ENCODE measurements at places on chromosomes 2 and 18.
A peak's percentile ranks its signal among the peaks of the same experiment; 100 is the strongest.

- no peak for DNase-seq
Measured at GRCh38 chr2:23280401-23280800, 104.6 kb upstream of the KLHL29 start.

GRCh38 chr2:204299766-204300165 is 245.5 kb upstream of the PARD3B start:
- DNase-seq, result no peak

- DNase-seq, result no peak
Measured at GRCh38 chr2:41989501-41990180, 58.2 kb upstream of the PKDCC start.

DNA sequence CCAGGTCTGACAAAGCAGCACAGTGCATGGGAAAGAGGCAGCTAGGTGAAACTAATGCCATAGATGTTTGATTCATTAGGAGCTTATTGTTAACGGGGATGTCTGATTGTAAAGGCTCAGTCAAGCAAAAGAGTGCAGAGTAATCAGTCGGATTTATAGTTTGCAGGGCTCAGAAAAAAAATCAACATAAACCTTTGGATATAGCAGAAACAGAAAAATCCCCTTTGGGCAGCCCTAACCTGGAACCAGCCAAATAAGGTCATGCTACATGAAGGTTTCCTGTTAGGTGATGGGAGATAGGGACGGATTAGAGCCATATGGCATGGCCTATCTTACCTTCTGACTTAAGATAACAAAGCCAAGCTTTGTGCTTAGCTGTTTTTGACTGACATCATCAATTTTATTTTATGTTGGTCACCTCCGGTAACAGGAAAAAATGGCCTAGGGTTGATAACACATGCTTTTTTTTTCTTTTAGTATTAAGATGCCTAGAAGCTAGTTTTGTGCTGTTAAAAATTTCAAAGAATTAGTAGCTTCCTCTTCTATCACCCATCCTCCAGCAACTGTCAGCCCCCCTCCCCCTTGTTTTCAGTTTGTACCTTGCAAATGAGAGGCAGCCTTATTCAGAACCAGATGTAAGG is 60.7 kb upstream of the ZEB2 start:
- DNase-seq, result no peak

GRCh38 chr18:9016633-9017166 is 85.8 kb upstream of the NDUFV2 start:
- DNase-seq, result no peak

DNA sequence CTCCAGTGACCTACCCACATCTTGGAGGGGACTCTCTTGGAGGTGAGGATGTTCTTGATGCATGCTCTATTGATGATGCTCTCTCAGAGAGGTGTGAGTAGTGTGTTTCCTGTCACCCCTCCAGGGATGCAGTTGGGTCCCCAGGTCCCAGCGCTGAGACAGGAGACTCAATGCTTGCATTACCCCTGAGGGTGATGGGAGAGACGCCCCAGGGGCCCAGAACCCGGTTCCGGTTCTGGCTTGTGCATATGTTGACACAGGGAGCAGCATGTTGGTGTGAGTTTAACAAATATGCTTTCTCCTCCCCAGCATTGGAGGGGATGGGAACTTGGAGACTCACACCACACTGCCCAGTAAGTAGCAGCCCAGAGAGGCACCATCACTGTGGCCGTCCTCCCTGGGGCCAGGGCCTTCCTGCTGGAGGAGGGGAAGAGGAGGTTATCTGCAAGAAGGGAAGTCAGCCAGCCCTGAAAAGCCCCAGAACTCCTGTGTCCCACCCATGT is 124.5 kb downstream of the PLB1 start:
- no peak for DNase-seq

DNA sequence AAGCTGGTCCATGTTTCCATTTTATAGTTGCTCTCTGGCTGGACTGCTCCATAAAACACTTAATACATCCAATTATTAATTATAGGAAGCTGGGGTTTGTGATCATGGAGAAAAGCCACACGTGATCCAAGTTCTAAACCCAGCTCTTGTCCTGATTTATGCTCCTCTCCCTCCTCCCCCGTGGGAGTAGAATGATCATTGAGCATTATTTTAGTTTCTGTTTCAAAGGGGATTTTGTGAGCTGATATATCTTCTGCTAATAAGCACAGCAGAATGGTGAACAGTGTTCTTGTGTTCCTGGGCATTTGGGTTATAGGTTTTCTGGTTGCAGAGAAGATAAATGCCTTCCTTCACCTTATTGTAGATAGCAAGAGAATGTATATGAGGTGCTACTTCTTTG is 135.7 kb upstream of the TMEM200C start:
- no peak for DNase-seq

DNA sequence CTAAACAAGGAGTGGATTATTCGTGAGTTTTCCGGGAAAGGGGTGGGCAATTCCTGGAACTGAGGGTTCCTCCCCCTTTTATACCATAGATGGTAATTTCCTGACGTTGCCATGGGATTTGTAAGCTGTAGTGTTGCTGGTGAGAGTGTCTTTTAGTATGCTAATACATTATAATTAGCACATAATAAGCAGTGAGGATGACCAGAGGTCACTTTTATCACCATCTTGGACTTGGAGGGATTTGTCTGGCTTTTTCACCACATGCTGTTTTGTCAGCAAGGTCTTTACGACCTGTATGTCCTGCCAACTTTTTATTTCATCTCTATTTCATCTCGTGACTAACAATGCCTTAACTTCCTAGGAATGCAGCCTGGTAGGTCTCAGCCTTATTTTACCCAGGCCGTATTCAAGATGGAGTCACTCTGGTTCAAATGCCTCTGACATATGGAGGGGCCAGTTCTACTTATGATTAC is 124.8 kb upstream of the B3GNT2 start:
- no peak for DNase-seq

GRCh38 chr2:51297488-51297887 is 265.6 kb upstream of the NRXN1 start:
- no peak for DNase-seq

DNA sequence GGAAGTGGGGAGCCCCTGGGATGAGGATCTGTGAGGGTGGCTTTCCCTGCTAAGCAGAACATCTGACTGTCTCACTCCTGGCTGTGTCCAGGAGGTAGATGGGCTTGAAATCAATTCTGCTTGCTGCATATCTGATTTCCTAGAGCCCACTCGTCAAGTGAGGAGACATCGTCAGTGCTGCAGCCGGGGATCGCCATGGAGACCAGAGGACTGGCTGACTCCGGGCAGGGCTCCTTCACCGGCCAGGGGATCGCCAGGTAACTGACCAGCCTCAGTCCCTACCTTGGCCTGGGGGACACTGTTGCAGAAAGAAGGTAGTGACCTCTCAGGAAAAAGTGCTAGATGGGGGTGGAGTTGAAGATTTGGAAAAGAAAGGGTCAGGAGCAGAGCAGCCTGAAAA is 31.3 kb downstream of the CNGA3 start:
- DNase-seq, result no peak

DNA sequence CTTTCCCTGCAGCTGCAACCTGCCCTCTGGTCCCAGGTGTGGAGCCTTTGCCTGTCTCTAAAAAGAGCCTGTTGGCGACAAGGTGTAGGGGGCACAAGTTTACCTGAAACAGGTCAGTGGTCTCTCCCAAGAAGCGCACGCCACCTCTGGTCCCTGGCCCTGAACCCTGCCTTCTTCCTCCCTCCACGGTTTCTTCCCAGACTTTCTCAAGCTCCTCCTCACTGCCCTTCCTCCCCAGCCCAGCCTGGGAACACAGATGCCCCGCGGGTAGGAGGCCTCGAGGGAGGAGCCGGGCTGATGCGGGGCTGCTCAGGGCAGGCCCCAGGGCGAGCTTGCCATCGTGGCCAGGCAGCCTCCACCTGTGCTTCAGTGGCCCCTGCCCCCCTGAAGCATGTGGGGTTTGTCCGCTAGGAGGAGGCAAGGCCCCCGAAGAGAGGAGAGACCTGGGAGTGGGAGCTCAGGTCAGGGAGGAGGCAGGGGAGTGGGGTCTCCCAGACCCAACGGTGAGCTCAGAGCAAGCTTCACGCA is 89.5 kb downstream of the SMAD7 start:
- DNase-seq, result no peak

- DNase-seq, result no peak
Measured at GRCh38 chr18:47166294-47166693, 9.9 kb downstream of the IER3IP1 start.

DNA sequence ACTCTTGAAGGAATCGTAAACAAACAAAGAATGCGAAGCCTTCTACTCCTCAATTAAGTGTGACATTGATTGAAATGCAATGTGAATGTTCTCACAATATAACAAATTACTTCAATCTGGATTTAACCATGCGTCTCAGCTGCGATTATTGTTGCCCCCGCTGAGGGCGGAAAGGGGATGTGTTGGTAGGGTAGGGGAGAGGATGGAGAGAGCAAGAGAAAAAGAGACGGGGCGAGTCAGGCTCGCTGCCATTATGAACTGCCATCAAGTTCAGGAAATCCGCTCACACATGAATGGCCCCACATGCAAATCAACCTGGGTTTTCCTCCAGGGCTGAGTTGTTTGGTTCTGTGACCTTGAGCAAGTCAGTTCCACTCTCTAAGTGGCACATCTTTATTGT is 129.8 kb downstream of the PXDN start:
- no peak for DNase-seq

DNA sequence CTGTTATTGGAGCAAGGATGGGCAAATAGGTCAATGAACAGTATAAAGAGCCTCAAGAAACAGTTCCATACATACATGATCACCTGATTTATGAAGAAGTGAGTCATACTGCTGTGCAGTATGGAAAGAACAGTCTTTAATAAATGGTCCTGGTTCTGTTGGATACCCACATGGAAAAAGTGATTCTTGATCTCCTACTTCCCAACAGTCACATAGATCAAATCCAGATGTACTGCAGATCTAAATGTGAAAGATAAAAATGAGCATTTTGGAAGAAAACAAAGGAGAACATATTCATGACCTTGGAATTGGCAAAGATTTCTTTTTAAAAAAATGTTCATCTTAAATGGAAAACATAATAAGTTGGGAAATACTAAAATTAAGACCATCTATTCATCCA is 75.8 kb downstream of the CCDC148 start:
- DNase-seq, result no peak

DNA sequence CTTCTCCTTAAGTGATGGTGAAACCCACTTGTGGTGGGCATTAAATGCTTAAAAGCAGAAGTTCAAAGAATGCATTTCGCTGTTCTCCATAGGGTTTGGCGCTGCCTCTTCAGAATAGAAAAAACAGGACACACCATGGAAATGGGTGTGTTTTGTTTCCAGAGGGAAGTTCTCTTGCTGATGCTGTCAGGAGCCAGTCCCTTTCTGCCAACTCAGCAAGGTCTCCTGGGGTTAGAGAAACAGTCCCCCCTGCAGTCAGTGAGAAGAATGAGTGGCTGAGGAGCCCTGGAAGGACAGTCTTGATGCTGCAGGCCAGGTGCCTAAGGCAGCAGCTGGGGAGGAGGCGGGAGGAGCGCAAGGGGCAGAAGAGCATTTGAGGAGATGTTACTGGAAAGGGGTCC is 37.8 kb upstream of the ASAP2 start:
- DNase-seq, result no peak

DNA sequence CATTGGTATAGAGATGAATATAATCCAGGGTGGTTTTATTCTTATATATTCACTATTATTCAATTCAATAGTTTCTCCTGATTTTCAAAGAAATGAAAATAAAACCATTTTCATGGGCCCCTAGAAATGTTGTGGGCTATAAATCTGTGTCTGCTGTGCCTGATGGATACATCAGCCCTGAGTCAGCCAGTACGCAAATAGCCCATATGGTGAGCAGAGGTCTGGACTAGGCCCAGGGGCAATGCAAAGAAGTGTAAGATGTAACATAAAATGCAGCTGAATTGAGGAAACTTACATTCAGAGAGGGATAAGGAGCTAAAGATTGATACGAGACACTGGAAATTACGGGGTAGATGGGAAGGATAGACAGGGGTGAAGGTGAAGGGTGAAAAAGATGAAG is 122.5 kb downstream of the MAIP1 start:
- DNase-seq, result no peak

DNA sequence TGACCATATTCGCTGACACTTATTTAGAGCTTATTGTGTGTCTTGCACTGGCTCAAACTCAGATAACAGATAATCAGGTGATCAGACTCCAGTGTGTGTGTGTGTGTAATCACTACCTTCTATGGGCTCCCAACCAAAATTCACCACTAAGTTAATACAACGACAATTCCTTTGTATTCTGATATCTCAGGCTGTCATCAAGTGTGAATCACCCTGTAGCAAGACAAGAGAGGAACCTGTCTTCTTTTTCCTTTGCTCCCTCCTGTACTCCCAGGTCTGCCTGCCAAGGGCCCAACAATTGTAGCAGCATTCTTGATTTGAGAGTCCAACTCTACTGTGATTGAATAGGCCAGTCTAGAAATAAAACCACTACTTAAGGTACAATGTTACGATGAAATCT is 25.8 kb downstream of the ITGB6 start:
- no peak for DNase-seq

DNA sequence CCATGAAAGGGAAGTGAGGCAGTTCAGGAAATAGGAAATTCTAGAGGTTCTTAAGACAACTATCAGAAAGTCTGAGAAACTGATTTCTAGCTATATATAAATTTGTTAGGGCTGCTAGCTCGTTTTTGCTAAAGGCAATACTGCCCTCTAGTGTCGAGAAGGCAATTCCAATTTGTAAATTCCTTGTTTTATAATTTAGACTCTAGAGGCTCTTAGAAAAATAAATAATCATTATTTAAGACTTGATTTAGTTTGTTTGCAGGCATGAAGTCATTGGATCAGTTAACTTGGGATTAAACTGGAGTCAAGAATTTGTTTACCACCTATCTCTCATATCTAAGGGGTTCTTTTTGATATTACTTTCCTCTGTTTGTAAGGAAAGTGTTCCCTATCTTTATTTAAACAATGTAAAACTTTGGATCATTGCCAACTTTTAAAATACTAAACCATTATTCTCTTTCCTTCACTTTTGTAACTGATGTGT is 66.2 kb downstream of the ACVR2A start:
- peak; percentile 34 for DNase-seq

- no peak for DNase-seq
Measured at GRCh38 chr2:84938194-84938879, 32.6 kb upstream of the KCMF1 start.

GRCh38 chr18:37334631-37335408 is 230.8 kb downstream of the CELF4 start:
- no peak for DNase-seq

- no peak for DNase-seq
Measured at GRCh38 chr2:12929758-12930157, 213.0 kb downstream of the TRIB2 start.

- DNase-seq, result no peak
Measured at GRCh38 chr2:3117650-3118216, 259.9 kb downstream of the EIPR1 start.

- DNase-seq, result no peak
Measured at GRCh38 chr18:76824145-76824676, 1.9 kb downstream of the ZNF236 start.
